ENCODE measurements at places on chromosomes 7 and 10.

DNA sequence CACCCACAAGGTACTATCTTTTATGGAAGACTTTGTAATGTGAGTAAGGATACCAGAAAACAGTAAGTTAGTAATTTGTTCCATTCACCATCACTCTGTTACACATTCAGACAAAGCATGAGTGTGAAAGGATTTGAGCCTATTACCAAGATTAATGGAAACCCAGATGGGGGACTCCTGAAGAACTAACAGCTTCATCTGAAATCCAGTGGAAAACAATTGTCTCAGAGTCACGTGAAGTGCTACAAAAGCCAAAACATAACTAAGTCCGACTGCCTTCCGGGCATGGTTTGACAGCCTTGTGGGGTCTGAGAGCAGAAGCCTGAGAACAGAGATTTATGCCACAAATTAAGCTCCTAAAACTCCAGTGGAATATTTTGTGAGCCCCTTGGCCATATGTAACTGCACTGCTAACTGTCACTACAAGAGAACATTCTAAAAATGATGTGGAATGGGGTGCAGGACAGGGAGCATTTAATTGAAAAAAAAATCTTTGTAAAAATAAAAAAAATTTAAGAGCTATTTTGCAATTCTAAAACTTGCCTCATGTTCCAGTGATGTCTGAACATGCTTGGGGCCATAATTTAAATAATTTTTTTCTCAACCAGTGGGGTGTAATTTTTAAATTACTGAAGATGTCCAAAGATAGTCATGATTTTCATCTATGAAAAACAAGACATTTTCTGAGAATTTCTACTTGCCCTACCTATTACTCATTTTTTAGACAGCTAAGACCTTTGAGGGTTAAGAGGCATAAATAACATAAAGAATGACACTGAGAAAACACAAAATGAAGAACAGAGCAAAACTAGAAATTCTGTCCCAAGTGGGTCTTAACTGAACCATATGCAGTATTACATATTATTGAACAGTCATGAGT lies 555.0 kb downstream of the INHBA start:
- peak; percentile 55 for DNase-seq

- peak; percentile 6 for DNase-seq
Measured at GRCh38 chr10:124381011-124381611, 37.6 kb downstream of the OAT start.

- no peak for DNase-seq
Measured at GRCh38 chr7:47581804-47582763, at the start of gene TNS3. TNS3 (minus strand) TSS chr7:47582111; CDS start chr7:47439636, 142,475 bp downstream.

DNA sequence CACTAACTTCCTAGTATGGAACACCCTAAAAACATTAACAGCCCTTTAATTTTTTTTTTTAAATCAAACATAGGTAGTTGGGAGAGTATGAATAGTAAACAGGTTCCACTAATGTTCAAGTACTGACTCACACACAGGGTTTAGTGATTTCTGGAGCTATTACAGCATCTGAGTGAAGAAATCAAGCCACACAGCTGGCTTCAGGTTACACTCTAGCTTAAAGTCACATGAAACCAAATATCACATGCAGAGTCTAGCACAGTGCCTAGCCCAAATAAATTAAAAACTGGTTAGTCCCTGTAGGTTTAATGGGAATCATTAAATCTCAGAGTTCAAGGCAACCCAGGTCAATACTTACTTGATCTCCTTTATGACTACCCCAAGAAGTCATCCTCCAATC lies 11.6 kb downstream of the PANK1 start:
- DNase-seq = peak; percentile 85

DNA sequence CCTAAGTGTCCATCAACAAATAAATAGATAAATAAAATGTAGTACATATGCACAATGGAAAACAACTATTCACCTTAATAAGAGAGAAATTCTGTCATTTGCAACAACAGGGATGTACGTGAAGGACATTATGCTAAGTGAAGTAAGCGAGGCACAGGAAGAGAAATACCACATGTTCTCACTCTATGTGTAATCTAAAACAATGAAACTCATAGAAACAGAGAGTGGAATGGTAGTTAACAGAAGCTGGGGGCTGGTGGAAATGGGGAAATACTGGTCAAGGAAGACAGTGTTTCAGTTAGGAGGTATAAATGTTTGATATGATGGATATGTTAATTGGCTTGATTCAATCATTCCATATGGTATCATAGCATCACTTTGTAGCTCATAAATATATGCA lies 43.1 kb downstream of the ARL4A start:
- DNase-seq = no peak

- DNase-seq = peak; percentile 89
Measured at GRCh38 chr7:116455009-116455408, 44.5 kb upstream of the CAV2 start.

DNA sequence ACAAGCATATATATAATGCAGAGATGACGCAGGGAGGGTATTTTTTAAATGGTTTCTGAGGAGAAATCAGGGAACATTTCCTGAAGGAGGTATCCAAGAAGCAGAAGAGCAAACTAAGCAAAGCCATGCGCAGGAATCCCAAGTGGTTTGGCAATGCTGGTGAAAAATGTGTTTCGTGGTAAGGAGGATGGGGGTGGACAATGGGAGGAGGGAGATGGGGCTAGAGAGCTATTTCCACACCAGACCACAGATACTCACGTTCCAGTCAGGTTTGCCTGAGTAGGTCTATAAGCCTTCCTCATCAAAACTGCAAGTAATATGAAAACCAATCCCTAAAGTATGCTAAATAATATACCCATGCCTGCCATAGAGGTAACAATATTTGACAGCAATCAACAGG lies 223.7 kb upstream of the MKLN1 start:
- DNase-seq = peak; percentile 92

DNA sequence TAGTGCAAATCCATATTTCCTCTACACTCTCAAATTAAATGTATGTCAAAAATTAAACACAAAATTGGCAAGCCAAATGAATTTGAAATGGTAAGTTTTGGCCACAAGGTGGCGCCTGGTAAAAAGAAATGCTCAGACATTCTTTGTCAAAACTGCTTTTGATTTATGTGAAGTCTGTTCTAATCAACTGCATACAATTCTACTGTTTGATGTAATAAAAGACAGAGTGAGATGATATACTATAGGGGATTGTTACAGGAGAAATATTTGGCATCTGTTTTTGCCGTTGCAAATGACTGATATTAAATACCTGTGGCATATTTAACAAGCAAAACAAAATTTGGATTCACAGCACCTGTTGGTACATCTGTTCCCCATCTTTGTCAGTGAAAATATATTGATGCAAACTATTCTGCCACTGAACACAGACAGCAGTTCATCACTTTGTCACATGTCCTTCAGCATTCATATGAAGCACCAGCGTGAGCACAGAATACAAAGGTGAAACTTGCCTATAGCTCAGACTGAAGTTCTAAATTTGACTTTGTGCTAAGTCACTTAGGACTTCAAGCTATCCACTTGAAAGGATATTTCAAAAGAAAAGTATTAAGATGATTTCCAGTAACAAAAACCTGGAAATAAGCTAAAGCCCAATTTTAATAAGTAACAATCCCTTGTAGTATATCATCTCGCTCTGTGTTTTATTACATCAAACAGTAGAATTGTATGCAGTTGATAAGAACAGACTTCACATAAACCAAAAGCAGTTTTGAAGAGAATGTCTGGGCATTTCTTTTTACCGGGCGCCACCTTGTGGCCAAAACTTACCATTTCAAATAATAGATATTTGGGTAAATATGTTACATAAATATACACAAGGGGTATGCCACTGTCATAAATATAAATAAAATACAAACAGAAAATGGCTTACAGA lies 10.2 kb upstream of the CH25H start:
- DNase-seq = peak; percentile 69

- DNase-seq = peak; percentile 77
Measured at GRCh38 chr7:157250605-157251228, 86.1 kb upstream of the DNAJB6 start.

- no peak for DNase-seq
Measured at GRCh38 chr7:102111061-102112041, 175.3 kb upstream of the SH2B2 start.

- no peak for DNase-seq
Measured at GRCh38 chr10:18059826-18060559, 80.2 kb upstream of the CACNB2 start.

GRCh38 chr10:73991884-73992245 lies 6.1 kb upstream of the VCL start:
- DNase-seq = no peak

DNA sequence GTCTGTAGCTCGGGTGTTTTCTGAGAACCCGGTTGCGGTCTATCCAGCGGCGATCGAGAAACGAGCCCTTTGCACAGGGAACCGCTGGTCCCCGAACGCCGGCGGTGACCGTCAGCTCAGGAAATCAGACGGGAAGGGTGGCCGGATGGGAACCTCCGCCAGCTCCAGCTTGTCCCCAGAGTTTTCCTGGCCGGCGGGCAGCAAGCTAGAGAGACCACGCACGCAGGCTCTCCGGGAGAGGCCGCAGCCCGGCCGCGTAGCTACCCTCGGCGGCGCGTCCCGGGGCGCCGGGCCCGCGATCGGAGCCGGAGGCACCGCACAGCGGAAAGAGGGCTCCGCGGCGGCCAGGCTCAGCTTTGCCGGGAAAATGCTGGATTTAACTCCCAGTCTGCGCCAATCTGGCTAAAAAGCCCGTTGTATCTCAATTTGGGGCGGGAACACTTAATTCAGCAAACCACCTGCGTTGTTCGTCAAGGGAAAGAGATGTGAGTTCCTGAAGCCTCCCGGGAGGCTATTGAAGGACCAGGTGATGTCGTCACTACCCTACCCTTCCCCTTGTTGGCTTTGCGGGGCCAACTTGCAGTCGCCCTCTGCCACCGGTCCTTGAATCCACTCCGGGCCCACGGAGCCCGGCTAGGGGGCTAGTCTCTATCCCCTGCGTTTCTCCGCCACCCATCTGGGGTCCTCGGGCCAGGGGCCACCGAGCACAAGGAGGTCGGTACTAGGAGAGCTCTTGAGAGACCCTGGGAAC lies 859 bp upstream of the CH25H start:
- DNase-seq = peak; percentile 17

- DNase-seq = no peak
Measured at GRCh38 chr7:130187360-130187759, 17.8 kb downstream of the TMEM209 start.

- DNase-seq = peak; percentile 82
Measured at GRCh38 chr7:104983578-104984539, 30.1 kb upstream of the KMT2E start.

Data from fibroblast of mammary gland (primary cell).